GM20000 (cell line): ENCODE measurements at places on chromosomes 11 and 22.

GRCh38 chr11:20639688-20640087, 29.7 kb upstream of the NELL1 start:
- DNase-seq, result no peak

DNA sequence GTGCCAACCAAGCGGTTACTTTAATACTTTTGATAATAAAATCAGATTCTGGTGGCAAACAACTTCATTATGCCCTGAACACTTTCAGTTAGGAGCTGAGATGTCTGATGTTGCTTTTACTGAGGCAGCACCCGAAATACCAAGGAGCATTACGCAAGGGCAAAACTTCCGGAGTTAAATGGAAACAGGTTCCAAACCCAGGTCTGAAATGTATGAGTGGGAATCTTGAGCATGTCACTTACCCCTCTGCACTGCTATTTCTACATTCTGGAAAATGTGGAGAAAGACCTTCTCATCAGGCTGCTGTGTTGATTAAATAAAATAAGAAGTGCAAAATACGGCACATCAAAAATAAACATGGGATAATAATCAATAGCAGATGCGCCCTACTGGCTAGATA, 315.1 kb downstream of the LARGE1 start:
- no peak for DNase-seq

GRCh38 chr11:126007238-126007637, 55.4 kb downstream of the CDON start:
- DNase-seq, result no peak

DNA sequence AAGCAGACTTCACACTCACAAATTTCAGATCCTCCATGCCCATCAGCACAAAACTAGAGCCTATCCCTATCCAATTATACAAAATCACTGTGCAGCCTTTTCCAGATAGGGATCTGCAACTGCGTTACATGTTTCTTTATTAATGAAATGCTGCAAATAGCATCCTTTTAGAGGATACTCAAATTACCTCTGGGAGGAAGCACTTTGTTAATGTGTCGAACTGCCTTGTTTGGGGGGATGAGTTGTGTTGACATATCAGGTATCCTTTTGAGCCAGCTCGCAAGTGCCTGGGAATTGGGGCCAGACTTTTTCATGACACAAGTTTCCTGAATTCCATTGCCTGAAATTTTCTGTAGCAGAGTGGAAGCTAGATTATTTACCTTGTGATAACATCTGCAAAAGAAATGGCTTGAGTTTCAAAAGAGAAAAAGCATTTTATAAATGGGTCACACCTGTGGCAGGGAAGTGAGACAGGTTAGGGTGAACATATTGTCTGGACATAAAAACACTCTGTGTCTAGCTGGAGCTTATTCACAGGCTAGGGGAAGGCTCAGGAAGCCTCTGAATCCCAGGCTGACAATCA, 299.1 kb upstream of the MTNR1B start:
- DNase-seq, result no peak

DNA sequence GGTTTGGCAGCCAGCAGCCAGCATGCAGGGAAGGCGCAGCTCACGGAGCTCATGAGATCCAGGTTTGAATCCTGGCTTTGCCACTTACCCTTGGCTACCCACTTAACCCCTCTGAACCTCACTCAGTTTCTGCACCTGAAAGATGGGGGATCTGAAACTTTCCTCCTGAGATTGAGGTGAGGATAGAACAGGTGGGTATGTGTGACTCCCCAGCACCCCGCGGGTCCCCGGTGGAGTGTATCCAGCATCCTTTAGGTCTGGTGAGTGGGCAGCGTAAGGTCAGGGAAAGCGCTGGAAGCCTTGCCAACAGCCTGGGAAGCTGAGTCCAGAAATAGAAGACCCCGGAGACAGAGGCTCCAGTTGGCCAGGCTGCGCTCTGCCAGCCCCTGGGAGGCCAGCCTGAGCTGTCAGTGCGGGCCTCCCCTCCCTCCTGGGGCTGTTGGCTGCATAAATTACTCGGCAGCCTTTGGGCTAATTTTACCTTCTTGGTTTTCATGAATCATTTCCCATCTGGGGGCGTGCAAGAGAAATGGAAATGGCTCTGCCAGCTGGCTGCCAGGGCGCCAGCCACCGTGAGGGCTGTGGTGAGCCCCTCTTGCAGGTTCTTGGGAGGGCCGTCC, 17.6 kb downstream of the PRDM11 start:
- no peak for DNase-seq

DNA sequence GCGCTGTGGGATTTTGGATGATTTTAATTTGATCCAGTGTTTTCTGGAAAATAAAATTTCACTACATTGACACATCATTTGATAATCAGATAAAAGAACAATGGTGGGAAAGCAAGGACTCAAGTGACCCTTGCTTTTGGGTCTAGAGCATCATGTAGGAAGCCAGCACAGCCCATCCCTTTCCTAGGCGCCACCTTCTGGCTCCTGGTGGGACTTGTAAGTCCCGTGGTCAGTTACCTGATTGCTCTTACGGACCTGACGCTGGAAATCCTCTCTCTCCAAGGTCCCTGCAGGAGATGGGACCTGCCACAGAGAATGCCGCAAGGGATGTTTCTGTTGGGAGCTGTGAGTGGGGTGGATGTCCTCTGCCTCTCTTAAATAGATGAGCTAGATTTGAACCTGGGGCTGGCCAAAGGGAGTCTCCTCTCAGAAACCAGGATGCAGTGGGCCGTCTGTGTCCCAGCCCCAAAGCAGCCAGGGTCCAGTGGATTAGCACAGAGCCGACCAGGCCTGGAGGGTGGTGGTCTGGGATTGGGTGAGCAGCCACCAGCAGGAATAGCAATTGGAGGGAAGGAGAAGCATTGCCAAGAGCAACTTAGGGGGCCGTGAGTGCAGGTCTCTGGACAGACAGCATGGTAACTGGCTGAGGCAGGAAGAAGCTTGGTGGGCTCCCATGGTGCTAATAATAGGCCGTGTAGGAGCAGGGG, 21.7 kb downstream of the TIMP3 start:
- DNase-seq, result no peak

- no peak for DNase-seq
Measured at GRCh38 chr11:77104727-77105126, 2.1 kb downstream of the OMP start.

DNA sequence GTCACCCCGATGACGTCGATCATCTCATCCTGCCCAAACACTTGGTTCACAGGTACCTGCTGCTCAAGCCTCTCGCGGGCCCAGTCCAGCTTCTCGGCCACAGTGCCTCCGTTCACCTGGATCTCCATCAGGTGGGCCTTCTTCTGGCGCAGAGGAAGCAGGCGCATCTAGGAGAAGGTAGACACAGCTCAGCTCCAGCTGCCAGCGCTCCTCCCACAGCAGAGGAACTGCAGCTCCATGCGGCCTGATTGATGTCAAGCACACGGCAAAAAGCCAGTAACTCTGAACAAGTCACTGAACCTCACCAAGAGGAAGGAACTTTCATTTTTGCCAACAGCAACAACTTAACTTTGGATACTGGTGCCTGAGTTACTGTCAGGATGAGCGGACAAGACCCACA, 4.0 kb downstream of the RPL3 start:
- DNase-seq, result no peak

DNA sequence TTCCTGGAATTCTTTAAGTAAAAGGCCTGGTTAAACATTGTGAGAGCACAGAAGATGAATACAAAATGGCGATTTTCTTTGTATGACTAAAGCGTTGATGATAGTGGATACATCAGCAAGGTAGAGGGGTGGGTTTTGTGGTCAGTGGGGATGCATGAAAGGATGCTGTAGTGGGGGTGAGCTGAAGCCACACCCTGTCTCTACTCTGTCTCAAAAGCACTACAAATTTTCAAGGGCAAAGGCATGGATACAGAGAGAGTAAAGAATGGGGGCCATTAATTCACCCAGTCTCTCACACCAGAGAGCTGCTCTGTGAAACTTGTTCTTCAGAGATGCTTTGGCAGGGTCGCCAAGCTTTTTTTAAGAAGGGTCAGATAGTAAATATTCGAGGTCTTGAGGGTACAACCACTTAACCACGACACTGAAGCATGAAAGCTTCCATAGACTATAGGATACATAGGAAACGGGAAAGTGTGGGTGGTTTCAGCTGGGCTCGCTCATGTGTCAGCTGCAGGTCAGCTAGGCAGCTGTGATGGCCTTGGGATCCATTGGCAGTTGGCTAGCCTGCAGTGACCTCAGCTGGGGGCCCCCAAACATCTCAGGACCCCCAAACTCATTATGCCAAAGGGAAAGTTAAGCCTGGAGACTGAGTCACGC, 8.3 kb downstream of the TMEM138 start:
- no peak for DNase-seq

DNA sequence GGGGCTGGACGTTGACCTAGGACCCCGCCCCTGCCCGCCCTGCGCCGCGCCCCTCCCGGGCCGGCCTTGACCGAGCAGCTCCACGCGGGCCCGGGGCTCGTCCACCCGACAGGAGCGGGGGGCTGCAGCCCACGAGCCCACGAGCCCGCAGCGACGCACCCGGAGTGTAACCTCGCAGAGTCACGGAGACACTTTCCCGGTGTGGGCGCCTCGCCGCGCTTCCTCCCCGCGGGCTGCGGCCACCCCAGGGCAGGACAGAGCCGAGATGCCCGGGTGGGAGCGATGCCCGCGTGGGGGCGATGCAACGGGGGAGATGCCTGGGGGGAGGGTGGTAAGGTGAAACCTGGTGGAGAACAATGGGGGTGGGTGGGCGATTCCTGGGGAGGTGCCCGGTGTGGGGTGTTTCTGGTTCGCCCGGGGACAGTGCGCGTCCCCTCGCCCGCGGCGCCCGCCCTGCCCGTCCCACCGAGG, 4.9 kb upstream of the ZBED4 start:
- DNase-seq, result peak; percentile 46

GRCh38 chr11:57466680-57467079, 6.4 kb downstream of the RTN4RL2 start:
- DNase-seq, result no peak

GRCh38 chr22:29855611-29856181, 17.6 kb upstream of the ASCC2 start:
- no peak for DNase-seq

GRCh38 chr22:38964989-38965388, 7.6 kb downstream of the APOBEC3A start:
- DNase-seq, result no peak

DNA sequence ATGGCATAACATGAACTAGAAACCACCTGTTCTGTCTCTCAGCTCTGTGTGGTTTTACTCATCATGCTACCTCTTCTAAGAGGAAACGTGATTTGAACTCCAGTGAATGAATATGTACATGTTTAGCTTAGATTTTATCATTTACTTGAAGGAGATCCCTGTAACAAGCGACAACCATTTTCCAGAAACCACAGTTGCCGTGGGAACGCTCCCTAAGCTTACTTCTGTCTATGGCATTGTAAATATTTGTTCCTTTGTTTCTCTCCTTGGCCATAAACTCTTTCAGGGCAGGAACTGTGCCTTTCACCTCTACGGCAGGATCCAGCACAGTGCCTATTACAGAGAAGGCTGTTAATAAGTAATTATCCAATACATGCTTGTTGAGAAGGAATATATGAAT, 17.1 kb upstream of the TPH1 start:
- DNase-seq, result no peak

DNA sequence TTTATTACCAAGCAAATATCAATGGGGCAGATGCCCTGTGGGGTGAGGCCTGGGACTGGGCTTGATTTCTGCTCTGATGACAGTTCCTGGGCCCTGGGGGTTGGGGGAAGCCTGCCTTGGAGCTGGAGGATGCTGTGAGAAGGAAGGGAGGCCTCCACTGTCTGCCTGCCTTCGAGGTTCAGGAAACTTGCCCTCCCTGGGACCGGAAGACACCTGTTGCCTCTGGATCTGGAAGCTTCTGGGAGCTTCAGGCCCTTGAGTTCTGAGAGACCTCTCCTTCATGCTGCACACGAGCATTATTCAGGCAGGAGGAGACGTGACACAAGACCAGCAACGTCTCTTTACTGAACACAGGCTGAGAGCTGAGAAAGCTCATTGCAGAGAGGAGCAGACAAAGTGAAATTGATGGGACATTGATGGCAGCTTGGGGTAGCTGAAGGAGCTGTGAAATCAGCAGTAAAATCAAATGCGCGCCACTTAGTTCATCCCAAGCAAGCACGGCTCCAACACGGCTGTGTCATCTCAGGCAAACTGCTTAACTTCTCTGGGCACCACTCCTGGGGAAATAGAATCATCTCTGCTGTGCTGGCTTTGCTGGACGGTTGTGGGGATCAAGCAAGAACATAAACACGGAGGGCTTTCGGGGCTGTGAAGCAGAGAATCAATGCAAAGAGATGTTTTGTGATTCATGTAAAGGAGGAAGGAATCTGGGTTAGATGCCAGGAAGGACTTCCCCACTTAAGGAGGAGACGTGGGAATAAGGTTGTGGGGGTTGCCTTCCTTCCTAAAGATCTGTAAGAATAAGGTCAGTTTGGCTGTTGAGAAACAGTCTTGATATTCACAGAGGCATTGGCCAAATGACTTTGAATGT, 64.5 kb downstream of the TP53I11 start:
- no peak for DNase-seq

- no peak for DNase-seq
Measured at GRCh38 chr11:122556605-122557004, 98.9 kb upstream of the UBASH3B start.

GRCh38 chr11:61477727-61478148, 30.8 kb upstream of the LRRC10B start:
- DNase-seq, result peak; percentile 77

DNA sequence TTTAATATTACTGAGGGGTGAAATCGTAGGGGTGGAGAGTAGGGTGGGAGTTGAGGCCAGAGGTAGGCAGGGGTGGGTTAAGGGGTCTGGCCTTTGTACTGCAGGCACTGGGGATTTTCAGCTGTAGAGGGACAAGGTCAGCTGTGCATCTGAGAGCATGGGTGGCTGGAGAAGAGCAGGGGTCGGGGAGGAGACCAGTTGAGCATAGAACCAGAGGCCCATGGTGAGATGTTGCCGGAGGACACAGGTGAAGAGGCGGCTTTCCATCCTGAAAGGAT, 12.1 kb upstream of the CELSR1 start:
- DNase-seq, result no peak

DNA sequence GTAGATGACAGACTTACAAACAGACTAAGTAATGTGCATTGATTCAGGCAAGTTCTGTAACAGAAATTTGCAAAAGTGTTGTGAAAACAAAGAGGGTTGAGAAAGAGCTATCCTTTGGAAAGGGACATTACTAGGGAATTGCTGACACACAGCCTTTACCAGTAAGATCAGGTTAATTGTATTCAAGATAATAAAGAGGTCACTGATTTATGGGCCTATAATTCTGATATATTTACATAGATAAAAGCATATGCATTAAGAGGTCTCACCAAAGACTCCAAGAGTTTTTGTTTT, 138.7 kb downstream of the MAML2 start:
- DNase-seq, result no peak

GRCh38 chr11:79346021-79346420, 94.8 kb downstream of the TENM4 start:
- DNase-seq, result no peak
